ENCODE measurements at places on chromosomes 11 and 22.

GRCh38 chr11:97993562-97993961 lies 1027.2 kb upstream of the CNTN5 start:
- DNase-seq, result no peak

GRCh38 chr11:95443386-95443785 lies 212.4 kb upstream of the SESN3 start:
- no peak for DNase-seq

DNA sequence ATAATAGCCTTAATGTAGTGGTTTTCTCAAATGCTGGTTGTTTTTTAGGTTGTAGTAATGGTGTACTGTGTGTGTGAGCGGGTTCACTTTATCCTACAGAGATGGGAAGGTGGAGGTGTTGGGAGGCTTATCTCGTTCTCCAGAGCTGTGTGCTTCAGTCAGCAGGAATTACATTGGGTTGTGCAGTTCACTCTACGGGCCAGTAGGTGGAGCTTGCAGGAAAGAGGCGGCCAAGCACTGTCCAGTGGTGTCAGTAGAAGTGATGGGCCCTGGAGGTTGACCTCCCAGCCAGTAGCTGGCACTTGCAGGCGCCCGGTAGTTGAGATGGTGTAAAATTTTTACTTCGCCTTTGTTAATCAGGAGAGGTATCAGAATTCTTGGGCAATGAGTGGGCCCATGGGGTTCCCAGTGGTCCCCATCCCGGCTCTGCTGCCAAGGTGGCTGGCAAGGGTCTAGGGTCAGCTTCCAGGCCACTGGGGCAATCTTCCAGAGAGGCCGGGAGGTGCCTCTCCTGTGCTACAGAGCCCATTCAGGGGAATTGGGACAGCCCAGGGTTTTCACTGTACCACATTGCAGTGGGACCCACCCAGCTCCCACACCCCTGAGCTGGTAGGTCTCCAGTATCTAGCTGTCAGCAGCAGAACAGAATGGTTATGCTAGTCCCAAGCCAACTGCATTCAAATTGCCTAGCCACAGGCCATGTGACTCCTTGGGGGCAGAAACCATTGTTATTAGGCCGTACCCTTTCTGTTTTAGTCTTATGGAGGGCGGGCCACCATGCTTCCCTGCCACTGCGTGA lies 43.9 kb downstream of the BIRC2 start:
- DNase-seq, result peak; percentile 19

GRCh38 chr22:35752863-35753189 lies 35.2 kb downstream of the APOL5 start:
- DNase-seq, result no peak

GRCh38 chr11:127939000-127939399 lies 648.4 kb downstream of the ETS1 start:
- DNase-seq, result no peak
